ENCODE measurements at places on chromosomes 1 and 21.
A peak's percentile ranks its signal among the peaks of the same experiment; 100 is the strongest.

- DNase-seq, result peak; percentile 54
These were observed 141.7 kb upstream of the EDN2 start for GRCh38 chr1:41626146-41626545.

DNA sequence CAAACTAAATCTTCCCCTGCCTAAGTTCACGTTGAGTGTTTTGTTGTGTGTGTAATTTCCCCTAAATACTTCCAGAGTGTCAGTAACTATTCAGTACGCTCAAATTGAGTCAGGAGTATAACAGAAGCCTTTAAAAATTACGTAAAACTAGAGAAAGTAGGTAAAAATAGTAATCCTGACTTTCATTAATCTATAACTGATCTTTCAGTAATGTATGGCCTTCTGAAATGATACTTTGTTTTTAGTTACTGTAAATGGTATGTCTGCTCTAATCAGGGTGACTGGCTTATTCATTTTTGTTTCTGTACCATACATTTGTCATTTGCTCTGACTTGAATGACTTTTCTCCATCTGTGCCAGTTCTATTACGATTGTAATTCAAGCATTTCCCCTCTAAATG, 29.4 kb downstream of the MIER1 start:
- DNase-seq, result no peak

GRCh38 chr1:111565968-111566367, 53.6 kb upstream of the RAP1A start:
- DNase-seq, result no peak

DNA sequence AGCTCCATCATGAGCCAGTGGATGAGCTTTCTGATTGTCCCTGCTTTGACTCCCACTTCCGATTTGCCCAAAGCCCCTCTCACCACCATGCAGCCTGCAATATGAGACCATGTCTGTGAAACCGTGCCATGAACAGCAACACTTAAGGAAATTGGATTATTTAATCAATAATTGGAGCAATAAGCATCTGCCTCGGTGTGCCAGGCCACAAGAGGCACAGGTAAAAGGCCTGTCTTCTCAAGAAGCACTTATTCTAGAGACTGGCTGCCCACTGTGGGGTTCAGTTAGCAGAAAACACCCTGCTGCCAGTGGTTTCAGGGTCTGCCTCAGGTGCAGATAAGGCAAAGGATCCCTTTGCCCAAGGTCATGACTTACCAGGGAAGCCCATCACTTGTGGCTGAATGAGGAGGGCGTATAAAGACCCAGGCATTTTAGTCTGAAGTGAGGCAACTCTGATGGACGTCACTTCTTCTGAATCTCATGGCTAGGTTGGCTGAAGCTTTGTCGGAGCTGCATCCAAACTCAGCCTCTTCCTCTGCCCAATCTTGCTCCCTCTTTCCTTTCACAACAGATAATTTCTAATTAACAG, 7.1 kb upstream of the CHI3L2 start:
- DNase-seq, result no peak

DNA sequence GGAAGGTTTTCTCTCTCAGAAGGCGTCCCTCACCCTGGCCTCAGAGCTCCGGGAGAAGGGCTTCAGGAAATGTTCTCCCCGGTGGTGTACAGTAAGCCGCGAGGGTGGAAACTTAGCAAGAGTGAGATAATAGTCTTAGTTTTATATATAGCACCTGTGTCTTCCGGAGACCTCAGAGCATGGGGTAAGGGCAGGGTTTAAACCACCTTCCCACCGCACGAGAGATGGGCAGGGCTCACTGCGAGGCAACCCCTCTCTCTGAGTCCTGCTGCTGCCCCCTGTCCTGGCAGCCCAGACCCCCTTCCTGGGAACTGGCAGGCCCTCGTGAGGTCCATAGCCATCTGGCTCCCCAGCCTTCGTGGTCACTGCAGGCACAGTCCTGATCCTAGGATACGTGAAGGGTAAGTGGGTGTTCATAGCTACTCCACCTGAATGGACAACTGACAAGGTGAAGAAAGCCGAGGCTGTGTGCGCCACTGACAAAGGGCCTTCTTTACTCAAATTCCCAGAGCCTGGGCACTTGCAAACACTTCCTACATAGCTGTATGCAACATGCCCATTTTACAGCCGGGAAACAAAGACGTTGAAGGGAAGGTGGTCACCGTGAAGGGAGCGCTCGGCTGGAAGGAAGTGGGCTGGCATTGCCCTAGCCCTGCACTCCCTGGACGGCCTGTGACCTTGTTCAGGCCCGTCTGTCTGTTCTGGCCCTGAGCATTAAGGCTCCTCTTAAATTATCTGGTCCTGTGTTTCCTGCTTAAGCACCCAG, 26.9 kb downstream of the ITPKB start:
- no peak for DNase-seq

DNA sequence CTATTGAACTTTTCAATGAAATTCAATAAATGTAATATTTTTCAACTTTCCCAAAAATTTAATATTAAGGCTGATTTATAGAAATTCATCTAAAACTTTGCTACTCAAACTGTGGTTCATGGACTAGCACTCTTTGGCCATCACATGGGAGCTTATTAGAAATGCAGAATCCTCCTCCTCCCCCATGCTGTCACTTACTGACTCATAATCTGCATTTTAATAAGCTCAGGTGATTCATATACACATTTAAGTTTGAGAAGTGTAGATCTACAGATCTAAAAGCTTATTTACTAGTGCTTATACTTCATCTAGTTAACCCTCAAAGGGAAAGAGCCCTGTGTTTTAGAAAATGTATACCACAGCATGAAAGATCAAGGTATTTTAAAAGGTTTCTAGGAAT, 84.3 kb downstream of the HS2ST1 start:
- DNase-seq, result no peak

- no peak for DNase-seq
These were observed 54.4 kb upstream of the RIPK4 start for GRCh38 chr21:41821081-41821755.

- DNase-seq, result no peak
These were observed 498.3 kb upstream of the DAB1 start for GRCh38 chr1:57922130-57922529.

DNA sequence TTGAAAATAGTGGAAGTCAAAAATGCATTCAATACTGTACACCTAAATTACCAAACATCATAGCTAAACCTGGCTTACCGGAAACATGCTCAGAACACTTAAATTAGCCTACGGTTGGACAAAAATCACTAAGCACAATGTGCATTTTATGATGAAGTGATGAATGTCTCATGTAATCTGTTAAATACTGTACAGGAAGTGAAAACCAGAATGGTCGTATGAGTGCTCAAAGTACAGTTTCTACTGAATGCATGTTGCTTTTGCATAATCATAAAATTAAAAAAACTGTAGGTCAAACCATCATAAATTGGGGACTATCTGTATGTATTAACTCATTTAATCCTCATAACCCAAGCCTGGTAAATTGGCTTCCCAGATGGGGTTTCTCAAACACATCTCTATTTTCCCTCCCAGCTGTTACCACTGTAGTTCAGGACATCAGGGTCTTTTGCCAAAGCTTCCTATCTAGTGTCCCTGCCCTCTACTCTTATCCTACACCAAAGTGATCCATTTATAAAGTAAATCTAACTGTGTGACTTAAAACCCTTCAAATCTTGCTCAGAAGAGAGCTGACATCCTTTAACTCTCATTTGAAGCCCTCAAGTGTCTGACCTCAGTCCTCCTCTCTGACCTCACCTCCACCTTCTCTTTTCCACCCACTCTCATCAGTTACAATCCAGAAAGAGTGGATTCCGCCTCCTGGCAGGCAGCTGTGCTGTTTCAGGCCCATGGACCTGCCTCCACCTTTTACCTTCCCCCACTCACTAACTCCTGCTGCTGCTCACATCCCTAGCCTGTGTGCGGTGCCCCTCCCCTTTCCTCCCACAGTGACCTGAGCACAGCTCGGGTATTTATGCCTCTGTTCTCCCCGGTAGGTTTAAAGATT, 356.4 kb upstream of the ST6GALNAC5 start:
- DNase-seq, result no peak

DNA sequence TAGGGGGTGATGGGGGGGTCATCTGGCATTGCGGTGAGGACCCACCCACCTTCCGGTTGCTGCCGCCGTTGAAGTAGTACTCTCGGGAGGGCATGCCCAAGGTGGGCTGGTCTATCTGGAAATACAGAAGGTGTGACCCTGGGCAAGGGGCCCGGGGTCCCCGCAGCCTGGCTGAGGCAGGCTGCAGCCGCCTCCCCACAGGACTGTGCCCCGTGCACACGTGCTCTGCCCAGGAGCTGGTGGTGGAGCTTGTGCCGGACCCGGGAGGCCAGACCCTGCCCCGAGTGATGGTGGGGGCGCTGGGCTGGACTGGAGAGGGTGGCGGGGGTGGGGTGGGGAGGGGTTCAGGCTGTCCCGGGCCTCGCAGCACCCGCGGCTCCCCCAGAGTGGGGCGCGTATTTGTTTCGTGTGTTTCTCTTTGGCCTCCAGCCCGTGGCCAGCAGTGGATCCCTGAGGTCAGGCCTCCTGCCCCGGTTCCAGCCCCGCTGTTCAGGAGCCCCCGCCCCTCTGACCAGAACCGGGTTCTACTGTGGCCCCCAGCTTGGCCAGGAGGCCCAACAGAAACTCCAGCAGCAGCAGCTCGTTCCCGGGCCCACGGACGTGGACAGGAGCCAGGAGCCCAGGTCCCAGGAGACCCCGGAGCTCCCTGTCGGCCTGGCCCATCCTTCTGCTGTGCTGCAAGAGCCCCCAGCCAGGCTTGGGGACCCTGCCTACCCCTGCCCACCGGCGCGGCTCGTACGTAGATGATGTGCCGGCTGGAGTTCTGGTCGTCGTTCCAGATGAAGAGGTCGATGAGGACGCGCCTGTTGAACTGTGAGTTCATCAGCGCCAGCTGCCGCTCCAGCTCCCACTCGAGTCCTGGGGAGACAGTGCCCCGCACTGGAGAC, 19.2 kb downstream of the PRXL2B start:
- DNase-seq, result no peak

DNA sequence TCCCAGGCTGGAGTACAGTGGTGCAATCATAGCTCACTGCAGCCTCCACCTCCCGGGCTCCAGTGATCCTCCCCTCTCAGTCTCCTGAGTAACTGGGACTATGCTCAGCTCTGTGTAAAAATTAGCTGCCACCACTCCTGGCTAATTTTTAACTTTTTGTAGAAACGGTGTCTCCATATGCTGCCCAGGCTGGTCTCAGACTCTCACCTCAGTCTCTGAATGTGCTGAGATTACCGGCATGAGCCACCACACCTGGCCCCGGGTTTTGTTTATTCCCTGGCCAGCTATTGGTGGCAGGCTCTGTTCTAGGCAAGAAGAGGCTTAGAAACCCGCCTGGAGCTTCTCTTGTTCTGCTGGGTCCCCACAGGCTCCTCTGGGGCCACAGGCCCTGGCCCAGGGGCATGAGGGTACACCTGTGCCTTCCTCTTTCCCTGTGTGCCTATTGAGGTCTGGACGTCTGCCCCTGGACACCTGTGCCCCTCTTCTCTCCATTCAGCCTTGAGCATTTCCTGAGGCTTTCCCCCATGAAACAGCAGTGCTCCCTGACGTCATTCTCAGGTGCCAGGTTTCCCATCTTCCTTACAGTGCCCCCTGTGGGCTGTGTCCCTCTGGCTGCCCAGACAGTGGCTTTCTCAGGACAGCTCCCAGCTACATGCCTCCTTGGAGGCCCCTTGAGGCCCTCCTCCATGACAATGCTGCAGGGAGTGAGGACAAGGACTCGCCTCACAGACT, 57.5 kb downstream of the PCP4 start:
- DNase-seq, result no peak

GRCh38 chr1:19476450-19477190, 8.7 kb downstream of the CAPZB start:
- DNase-seq, result no peak

DNA sequence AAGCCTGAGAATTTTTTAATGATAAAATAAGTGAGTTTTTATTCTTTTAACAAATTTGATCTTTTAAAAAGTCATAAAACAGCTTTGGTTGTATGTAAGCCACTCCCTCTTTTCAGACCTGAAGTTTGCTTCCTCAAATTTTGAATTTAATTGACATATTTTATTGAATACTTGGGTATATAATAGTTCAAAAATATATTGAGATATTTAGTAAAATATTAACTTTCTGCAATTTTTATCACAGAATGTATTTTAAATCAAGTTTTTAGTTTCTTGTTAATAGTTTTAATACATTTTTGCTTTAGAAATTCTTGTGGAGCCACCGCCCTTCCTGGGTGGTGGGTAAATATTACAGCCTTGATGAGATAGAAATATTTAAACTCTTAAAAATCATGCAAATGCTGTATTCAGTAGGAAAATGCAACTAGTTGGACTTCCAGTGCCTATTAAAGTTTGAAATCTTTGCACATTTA, 867 bp downstream of the PTPRC start:
- no peak for DNase-seq

GRCh38 chr1:154141240-154141639, 13.6 kb downstream of the NUP210L start:
- no peak for DNase-seq

DNA sequence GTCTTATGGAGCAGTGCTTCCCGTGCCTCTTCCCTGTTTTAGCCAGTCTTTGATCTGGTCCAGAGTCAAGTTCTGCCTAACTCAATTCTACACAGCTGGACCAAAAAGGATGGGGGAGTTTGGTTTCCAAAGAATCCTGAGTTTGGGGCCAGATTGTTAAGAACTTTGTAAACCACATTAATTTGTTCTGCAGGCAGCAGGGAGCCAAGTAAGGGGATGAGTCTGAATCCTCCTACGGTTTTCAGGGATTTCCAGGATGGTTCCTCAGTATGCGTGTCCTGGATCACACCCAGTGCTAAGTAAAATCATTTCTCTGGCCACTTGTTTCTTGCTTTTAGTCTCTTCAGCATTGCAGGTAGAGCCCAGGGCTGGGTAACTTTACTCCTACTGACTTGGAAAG, 26.1 kb upstream of the GJA5 start:
- no peak for DNase-seq

DNA sequence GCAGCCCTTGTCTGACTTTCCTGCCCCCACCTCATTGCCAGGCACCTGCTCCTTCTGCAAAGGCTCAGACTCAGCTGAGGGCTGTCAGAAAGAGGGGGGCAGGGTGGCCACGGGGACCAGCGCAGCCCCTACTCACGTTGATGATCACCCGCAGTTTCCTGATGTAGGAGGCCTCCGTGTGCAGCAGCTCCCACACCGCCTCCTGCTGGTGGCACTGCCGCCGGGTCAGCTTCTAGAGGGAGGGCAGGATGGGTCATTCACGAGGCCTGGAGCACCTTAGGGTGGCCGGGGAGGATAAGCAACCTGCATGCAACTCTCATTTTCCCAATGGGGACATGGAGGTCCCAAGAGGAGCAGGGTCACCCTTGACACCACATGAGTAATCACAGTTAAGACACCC, 6.4 kb upstream of the TNFRSF25 start:
- no peak for DNase-seq

DNA sequence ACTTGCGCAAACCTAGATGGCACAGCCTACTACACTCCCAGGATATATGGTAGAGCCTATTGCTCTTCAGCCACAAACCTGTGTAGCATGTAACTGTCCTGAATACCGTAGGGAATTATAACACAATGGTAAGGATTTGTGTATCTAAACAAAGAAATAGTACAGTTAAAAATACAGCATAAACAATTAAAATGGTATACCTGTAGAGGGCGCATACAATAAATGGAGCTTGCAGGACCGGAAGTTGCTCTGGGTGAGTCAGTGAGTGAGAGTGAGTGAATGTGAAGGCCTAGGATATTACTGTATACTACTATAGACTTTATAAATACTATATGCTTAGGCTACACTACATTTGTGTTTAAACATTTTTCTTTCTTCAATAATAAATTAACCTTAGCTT, 99.3 kb downstream of the PLD5 start:
- no peak for DNase-seq

- no peak for DNase-seq
These were observed 195.0 kb upstream of the FOXD3 start for GRCh38 chr1:63127376-63127775.

GRCh38 chr1:246566813-246567645, 773 bp downstream of the CNST start:
- no peak for DNase-seq

All from left hindlimb (tissue), 1 donor.